ENCODE measurements at places on chromosomes 5 and 9.
A peak's percentile ranks its signal among the peaks of the same experiment; 100 is the strongest.

DNA sequence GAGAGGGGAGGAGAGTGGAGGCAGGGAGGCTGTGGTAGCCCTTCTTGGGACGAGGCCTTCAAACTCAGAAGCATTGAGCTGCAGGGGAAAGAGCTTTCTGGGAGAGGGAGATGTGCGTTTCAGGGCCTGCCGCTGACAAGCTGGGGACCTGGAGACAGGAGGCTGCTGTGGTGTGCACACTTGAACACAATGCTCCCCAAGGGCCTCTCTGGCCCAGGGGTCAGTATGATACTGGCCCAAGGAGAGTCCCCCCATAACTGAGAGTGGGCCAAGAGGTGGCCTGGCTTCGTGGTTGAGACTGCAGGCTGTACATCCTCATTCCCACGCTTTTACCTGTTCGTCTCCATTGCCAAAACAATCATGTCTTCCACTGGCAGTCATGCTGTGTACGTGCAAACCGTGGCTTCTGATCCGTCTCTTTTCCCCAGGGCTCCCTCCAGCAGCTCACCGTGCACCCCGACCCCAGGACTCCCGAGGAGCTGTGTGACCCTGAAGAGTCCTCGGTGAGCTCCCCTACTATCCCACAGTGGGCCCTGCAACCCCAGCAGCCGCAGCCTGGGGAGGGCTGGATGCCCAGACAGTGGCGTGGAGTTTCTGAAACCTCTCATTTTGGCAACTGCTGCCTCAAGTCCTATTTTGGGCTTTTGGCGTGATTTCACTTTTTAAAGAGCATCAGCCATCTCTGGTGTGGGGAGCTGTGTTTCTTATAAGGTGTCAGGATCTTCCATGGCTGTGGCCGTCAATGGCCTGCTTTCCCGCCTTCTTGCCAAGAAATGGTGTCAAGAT, 43.4 kb downstream of the COL15A1 start:
- no peak for DNase-seq

- DNase-seq: no peak
Measured at GRCh38 chr5:60852940-60853339, 8.9 kb upstream of the ELOVL7 start.

GRCh38 chr5:173165177-173166016, 21.1 kb downstream of the BNIP1 start:
- no peak for DNase-seq

- no peak for DNase-seq
Measured at GRCh38 chr9:71854811-71855210, 56.2 kb downstream of the ABHD17B start.

GRCh38 chr9:1051584-1052275, 1.6 kb downstream of the DMRT2 start:
- no peak for DNase-seq

GRCh38 chr5:148458036-148458888, 74.5 kb downstream of the FBXO38 start:
- no peak for DNase-seq

DNA sequence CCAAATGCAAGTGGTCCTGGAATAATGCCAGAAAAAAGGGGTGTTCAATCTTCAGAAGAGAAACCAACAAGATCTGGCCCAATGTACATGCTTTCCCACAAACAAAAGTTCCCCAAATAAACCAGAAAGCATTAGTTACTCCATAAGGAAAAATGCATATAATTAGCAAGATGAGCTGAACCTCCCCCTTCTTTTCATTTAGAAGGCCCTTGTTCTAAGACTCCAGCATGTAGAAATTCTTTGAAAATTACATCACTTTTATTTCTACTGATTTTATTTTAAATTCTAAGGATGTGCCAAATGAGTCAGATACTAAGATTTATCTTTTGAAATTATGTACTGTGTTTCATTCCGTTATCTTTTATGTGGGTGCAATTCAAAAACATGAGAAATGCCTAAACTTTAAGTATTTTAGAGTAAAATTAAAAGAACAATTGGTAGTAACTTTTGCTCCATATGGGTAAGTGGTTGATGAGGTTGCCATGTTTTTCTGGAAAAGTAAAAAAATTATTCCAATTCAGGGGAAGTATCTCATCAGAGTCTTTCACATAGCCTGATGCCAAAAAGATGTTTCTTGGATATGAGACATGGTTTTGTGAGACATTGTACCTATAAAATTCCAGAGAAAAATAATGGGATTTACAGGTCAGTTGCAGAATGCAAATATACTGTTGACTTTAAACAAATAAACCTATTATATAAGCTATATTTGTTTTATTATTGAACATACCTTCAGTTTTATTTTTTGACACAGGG, 106.5 kb upstream of the CCDC112 start:
- DNase-seq: peak; percentile 26

DNA sequence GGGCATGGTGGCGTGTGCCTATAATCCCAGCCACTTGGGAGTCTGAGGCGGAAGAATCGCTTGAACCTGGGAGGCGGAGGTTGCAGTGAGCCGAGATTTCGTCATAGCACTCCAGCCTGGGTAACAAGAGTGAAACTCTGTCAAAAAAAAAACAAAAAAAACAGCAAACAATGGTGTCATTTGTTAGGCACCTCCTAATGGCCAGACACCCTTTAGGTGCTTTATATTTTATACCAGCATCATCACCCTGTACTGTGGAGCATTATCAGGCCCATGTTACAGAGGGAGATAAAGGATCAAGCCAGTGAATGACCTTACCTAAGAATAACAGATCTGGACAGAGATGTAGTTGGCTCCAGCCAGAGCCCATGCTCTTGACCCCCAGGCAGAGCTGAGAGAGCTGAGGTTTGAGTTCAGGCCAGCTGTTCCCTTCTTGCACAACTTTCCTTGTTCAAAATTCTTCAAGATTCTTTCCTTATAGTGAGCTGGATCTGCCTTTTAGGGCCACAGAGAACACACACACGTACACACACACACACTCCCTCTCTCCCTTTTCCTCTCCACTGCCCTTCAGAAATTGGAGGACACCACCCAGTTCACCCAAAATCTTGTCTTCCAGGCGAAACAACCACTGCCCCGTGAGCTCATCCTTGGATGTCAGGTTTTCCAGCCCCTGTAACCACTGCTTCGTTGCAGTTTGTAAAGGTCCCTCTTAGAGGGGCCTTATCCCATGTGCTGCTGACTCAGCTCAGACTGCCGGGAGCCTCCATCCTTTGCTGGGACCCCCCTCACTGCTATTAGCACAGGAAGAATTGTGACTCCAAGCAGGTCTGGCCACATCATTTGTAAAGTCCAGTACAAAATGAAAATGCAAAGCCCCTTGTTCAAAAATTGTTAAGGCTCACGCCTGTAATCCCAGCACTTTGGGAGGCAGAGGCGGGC, 10.4 kb upstream of the PTGES start:
- no peak for DNase-seq

Data from hepatic stellate cell (primary cell).